Placental pericyte (primary cell): ENCODE measurements at places on chromosomes 5 and 9. TPM values are rescaled to one million over a fixed set of nuclear protein-coding genes. Genes with fewer than 3 reads are reported as not detected.

The CDKN2B-AS1 gene
- 4.6 and 9.2 TPM in 2 replicates for total RNA-seq

The PCDH1 gene
- 4.2 and 5.3 TPM in 2 replicates for total RNA-seq

The ZSWIM6 gene
- total RNA-seq: 9.2 and 12.7 TPM in 2 replicates

The IFNA4 gene
- not detected in 2 replicates for total RNA-seq

The CMYA5 gene
- 0.29 and 2.0 TPM in 2 replicates for total RNA-seq

The EFNA5 gene
- total RNA-seq: 0.66 and 7.3 TPM in 2 replicates

The DPM2 gene
- total RNA-seq: 14.7 and 18.0 TPM in 2 replicates

The ORM2 gene
- not detected in 2 replicates for total RNA-seq
